ENCODE measurements at places on chromosomes 7 and 10.

DNA sequence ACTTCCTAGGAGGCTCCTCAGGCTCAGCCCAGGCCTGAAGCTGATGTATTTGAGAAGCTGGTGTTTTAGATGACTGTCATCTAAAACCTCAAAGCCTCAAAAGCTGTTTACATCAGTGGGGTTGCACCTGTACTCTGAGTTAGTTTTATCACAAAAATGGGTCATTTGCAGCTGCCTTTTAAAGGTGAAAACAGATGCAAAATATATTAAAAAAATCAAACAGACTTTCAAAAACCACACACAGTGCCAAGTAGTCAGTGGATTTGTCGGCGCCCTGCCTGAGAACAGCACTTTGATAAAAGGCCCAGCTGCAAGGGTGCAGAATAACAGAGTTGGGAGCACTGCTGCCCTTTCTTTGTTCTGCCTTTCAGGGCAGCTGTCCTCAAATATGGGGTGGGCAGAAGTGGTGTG is 103.0 kb downstream of the VOPP1 start:
- no peak for DNase-seq

- no peak for DNase-seq
Measured at GRCh38 chr10:102435529-102436233, 3.3 kb upstream of the CUEDC2 start.

DNA sequence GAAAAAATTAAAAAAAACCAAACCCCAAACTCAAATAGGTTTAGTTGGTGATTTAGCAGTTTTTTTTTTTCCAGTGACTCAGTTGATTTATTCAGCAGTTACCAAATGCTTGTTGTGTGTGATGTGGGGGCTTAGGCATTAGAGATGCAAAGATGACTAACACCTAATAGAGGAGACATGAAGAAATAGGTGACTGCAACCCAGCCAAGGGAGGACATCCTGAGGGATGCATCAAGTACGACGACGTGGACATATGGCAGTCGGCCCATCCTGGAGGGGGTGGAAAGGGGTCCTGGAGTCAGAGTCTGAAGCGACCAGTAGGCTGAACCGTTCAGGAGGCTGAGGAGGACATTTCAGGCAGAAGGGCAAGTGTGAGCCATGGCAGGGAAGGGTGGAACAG is 35.5 kb downstream of the LRMDA start:
- DNase-seq, result no peak

DNA sequence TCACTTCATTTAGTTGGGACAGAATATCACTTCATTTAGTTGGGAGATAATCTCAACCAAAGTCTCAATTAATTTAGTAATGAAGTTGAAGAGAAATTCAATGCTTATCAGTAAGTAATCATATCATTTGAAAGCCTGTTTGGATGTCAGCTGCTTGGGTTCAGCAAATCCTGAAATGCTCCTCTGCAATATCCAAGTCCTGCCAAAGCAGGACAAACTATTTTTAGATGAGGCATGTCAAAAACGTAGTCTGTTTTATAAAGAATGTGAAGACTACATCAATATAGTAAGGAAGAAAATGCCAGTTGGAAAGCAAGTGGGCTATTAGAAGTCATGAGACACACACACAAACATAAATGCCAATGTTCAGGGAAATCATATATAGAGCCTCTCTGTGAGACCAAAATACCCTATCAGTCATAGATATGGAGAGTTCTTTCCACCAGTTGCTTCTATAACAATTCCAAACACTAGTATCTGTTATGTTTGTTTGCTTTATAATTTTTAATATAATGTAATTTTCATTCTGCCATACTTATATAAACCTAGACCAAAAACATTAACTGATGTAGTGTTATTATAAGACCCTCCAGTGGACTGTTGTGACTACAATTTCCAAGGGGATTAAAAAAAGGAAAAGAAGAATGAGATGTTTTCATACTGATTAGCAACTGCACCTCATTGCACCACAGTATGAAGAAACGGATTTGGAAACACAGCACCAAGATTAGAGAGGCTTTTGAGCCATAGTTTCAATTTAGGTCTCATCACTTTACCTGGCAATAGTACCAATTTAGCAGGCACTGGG is 160.7 kb downstream of the LRRTM3 start:
- no peak for DNase-seq

DNA sequence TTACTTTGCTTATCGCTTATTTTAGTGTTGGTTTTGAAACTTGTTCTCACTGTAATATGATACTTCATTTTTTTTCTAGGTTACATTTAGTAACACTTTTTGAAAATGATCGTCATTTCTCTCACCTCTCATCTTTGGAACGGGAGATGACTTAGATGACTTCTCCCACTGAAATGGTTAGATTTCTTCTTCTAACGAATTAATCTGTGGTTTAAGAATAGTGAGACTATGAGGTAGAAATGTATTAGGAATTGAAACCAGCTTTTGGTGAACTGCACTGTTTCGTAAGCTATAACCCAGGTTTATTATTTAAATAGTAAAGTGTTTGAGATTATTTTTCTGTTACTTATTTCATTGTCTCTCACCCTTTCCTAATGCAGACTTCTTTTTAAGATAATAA is 93.7 kb downstream of the PRR15 start:
- no peak for DNase-seq

- no peak for DNase-seq
Measured at GRCh38 chr10:59654007-59654406, 55.6 kb downstream of the SLC16A9 start.

GRCh38 chr7:150722431-150722931 is 6.1 kb downstream of the GIMAP1 start:
- no peak for DNase-seq

DNA sequence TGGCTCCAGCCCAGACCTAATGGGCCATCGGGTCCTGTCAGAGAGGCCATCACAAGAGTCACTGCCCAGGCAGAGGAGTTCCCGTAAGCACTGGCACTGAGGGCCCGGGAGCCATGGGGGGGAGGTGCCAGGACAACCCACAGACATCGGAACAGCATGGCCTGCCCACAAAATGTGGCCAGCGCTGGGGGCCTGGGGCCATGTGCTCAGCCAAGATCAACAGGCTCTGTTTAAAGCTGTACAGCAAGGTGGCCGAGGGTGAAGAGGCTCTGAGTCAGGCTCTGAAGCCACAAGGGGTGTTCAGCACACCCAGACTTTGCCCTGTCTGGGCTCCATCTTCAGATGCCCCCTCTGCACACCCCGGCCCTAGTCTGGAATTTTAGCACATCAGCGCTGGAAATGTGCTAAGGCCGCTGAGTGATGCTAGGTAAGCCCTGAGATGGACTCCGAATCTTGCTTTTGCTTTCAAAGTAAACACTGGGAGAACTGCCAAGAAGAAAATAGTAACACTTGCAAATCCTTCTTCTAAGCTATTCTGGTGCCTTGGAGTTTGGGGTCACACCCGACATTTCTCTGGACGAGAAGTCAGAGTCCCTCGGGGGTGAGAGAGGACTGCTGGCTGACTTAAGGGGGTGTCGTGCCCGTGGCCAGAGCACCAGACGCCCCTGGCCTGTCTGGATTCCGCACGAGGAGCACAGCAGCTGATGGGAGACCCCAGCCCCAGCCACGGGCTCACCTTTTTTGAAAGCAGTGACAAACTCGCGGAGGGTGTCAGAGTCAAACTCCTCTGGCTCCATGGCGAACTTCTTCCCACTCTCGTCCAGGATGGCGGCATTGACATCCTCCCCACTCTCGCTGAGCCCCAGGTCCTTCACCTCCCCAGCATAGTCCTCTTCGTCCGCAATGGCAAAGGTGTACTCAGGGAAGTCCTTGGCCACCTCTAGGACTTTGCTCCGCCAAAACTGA is 23.6 kb downstream of the PDIA4 start:
- DNase-seq, result no peak

DNA sequence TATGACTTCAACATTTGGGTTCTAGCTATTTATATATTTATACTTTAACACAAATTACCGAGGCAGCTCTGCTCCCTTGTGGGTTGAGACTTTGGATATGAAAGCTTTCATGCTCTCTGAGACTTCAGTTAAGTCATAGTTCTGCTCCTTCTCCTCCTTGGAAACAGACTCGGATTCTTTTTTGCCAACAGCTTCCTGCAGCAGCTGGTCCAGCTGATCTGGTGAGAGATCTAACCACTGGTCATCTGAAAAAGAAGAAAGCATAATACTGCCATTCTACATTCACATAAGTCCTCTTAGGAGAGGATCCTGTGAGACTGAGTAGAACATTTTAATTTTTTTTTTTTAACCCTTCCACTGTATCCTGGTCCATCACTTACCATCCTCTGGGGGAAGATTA is 28.6 kb downstream of the ECD start:
- no peak for DNase-seq

GRCh38 chr10:81414038-81414437 is 461.0 kb upstream of the NRG3 start:
- no peak for DNase-seq

DNA sequence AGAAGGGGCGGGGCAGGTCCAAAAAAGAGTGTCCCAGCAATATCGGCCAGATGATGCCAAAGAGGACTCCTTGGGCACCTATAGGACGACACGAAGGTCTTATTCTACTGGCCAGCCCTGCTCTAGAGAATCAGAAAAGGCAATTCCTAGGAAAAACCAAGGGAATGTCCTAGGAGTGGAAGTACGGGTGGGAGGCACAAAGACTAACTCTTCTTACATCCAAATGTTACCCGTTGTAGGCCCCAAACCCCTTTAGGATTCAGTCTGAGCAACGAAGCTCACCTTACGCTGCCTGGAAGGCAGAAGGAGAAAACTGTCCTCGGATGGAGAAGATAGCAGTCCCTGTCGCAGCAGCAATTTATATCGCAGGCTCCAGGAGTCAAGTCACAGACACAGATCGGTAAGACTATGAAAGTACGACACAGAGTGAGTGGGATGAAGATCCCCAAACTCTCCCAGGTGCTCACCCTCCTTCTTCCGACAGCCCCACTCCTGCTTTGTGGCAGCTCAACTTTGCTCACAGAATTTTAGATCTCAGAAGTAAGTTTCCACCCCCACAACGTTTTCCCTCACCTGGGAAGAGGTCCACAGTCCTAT is 558 bp downstream of the TCTN3 start:
- DNase-seq, result no peak

GRCh38 chr7:28136420-28136819 is 44.2 kb downstream of the JAZF1 start:
- no peak for DNase-seq

GRCh38 chr10:98477861-98478260 is 31.1 kb upstream of the HPS1 start:
- DNase-seq, result no peak

- DNase-seq, result peak; percentile 21
Measured at GRCh38 chr7:15015545-15016314, 113.2 kb upstream of the DGKB start.

DNA sequence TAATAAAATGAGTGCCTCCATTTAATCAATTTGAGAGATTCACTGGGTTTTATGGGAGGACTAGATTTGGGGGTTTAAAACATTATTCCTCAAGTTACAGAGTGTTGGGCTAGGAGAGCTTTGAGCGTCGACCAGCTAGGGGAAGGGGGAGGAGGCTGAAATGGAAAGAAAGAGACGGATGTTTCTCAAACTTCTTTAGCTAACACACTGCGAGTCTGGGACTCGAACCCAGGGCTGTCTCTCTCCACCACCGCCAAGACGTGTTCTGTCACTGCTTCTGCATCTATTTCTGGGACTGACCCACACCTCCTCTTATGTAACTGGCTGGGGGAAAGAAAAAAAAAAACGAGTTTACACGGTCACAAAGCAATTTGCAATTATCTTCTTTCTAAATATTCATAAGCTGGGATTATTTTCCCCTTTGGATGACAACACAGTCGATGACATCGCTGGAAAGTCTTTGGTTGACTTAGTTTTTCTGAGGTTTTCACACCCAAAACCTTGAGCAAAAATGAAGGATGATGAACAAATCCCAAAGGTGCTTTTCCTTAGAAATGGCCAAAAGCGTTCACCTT is 27.2 kb downstream of the CHST15 start:
- DNase-seq, result no peak

- DNase-seq, result no peak
Measured at GRCh38 chr10:1420661-1421362, 316.5 kb downstream of the ADARB2 start.

GRCh38 chr10:114708717-114709335 is 50.8 kb upstream of the ABLIM1 start:
- DNase-seq, result peak; percentile 84

- DNase-seq, result no peak
Measured at GRCh38 chr7:17171427-17171826, 127.0 kb upstream of the AHR start.

DNA sequence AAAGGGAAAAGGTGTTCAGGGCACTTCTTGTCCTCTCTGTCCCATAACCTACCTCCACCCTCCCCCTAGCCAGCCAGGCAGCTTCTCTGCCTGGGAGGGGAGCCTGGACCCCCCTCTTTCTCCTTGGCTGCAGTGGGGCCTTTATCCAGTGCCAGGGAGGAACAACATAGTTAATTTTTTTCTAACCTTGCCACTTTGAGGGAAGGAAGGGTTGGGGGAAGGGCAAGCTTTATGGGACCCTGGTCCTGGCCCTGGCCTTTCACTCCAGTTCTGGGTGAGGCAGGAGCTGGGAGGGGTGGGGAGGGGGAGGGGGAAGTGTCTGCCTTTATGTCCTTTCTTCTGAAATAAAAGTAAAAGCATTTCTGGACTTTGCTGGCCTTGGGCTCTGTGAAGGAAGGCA is 4.5 kb downstream of the VGF start:
- DNase-seq, result no peak

GRCh38 chr10:49602380-49603023 is 7.6 kb upstream of the SLC18A3 start:
- DNase-seq, result no peak

- no peak for DNase-seq
Measured at GRCh38 chr7:91468256-91468655, 204.0 kb downstream of the FZD1 start.

DNA sequence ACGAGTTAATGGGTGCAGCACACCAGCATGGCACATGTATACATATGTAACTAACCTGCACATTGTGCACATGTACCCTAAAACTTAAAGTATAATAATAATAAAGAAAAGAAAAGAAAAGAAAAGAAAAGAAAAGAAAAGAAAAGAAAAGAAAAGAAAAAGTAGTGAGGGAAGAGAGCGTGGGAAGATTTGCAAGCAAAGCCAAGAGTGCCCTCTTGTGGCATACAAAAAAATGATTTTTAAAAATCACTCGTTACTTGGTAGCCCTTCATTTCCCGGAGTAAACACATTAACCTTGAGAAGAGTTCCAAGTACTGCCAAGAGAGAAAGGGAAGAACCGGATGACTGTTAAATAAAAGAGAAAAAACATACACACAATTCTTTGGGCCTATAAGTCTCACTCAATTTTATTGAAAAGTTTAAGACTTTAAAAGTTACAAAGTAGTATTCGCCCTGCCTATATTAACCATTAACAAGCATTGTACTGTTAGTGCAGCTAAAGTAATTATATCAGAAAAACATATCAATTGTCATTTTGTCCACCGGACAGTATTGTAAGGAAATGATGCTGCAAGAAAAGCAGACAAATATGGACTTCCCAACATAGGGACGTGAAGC is 6.2 kb upstream of the CH25H start:
- DNase-seq, result no peak

DNA sequence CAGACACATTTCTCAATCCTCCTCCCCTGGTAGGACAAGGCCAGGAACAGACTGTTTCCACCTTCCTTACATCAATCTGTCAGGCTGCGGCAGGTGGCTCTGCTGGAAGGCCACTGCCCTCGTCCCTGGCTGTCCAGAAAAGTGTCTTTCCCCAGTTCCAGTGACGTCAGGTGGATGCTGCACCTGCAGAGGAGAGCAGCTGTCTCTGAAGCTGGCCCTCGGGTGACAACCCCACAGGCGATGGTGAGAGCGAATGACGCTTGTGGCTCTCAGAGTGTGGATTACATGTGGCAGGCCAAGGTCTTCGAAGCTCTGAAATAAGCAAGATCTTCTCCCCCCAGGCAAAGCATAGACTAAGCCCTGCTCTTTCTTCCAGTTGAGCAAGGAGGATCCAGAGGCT is 146.9 kb upstream of the RET start:
- DNase-seq, result no peak

Data from AG09309 (cell line).